Caki2 (cell line): ENCODE measurements at places on chromosomes 7 and 10. TPM values are rescaled to one million over a fixed set of nuclear protein-coding genes. Genes with fewer than 3 reads are reported as not detected.
A peak's percentile ranks its signal among the peaks of the same experiment; 100 is the strongest.

GRCh38 chr10:4647109-4647785 is 178.8 kb upstream of the AKR1E2 start:
- no peak for DNase-seq

DNA sequence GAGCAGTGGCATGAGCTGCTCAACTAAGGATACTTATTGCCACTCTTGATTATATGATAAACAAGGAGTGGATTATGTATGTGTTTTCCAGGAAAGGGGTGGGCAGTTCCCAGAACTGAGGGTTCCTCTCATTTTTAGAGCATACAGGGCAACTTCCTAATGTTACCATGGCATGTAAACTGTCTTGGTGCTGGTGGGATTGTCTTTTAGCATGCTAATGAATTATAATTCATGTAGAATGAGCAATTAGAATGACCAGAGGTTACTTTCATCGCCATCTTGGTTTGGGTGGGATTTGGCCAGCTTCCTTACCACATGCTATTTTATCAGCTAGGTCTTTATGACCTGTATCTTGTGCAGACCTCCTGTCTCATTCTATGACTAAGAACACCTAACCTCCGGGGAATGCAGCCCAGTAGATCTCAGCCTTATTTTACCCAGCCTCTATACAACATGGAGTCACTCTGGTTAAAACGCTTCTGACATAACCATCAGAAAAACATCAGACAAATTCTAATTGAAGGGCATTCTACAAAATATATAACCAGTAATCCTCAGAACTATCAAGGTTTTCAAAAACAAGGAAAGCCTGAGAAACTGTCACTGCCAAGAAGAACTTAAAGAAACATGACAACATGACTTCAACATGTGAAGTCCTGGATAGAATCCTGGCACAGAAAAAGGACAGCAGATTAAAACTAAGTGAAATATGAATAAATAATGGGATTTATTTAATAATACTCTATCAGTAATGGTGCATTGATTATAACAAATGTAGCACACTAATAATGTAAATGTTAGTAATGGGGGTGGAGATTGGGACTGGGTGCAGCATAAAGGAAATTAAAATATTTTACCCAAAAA is 365.0 kb downstream of the SEMA3D start:
- DNase-seq, result no peak

GRCh38 chr10:113221756-113222168 is 271.7 kb downstream of the TCF7L2 start:
- no peak for DNase-seq

- DNase-seq, result peak; percentile 38
Measured at GRCh38 chr7:8436965-8437364, 3.6 kb downstream of the NXPH1 start.

- no peak for DNase-seq
Measured at GRCh38 chr10:13925971-13926780, 339.4 kb downstream of the PRPF18 start.

DNA sequence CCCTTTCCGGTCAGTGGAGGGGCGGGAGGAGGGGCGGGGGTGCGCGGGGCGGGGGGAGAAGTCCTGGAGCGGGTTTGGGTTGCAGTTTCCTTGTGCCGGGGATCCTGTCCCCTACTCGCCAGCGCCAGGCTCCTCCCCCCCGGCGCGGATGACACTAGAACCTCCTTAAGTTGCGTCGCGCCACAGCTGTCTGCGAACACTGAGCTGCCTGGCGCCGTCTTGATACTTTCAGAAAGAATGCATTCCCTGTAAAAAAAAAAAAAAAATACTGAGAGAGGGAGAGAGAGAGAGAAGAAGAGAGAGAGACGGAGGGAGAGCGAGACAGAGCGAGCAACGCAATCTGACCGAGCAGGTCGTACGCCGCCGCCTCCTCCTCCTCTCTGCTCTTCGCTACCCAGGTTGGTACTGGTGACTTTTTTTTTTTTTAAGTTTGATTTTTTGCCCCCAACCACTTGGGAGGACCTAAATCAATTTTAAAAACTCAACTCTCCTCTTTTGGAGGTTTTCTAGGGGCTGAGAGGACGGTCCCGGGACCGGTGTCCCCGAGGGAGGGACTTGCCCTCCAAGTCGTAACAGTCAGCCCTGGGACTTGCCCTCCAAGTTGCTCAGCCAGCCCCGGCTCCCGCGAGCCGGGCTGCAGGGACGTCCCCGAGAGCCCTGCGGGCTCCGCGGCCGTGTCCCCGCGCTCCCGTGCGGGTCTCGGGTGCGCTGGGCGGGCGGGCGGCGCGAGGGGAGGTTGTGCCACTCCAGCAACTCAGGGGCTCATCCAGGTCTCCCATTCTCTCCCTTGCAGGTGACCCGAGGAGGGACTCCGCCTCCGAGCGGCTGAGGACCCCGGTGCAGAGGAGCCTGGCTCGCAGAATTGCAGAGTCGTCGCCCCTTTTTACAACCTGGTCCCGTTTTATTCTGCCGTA is at the start of gene GATA3:
TSS of gene GATA3 (plus strand) at position 195 of the 914 bp plus-strand sequence. CDS start 968 bp downstream, outside the sequence.
- peak; percentile 87 for DNase-seq

DNA sequence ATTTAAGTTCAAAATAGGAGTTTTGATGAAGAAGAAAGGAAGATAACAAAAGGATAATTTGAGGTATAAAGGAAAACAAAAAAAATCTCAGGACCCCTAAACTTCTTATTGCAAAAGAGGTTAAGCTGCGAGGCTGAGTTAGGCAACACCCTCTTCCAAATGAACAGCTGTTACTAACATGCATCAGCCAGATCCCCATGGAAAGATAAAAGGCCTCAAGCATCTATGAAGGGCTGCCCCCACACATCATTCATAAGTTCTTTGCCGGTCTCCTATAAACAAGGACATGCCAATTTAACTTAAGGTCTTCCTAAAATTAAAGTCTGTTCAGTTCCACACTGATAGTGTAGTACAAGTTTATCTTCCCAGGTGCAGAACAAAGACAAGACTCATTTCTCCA is 75.8 kb upstream of the IMMP2L start:
- DNase-seq, result no peak

TET1 gene
- total RNA-seq, result 0.14 and 0.37 TPM in 2 replicates

GRCh38 chr10:125187238-125188194 is 27.2 kb upstream of the CTBP2 start:
- no peak for DNase-seq

DNA sequence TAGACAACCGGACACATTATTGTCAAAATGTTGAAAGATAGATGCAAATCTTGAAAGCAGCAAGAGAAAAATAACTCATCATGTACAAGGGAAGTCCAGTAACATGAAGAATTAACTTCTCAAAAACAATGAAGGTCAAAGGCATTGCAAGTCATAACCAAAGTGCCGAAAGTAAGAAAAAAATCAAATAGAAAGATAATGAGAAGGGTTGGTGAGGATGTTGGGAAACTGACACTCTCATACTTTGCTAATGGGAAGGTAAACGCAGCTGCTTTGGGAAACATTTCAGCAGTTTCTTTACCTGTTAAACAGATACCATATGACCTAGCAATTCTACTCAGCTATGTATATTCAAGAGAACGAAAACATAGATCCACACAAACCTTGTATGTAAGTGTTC is 303.0 kb downstream of the ARL4A start:
- no peak for DNase-seq

DNA sequence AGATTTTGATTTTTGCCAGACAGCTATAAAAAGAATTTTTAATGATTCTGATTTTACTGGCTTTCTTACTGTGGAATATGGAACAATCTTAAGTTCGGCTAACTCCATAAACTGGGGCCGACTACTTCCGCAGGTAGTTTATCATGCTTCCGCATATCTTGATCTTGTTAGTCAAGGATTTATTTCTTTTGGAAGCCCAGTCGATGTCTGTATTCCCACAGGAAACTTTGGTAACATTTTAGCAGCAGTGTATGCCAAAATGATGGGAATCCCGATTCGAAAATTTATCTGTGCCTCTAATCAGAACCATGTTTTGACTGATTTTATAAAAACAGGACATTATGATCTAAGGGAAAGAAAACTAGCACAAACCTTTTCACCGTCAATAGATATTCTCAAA is 8.1 kb downstream of the THNSL1 start:
- DNase-seq, result no peak

GRCh38 chr7:157550300-157551275 is 213.8 kb downstream of the DNAJB6 start:
- no peak for DNase-seq

GRCh38 chr7:55189146-55189766 is 170.4 kb downstream of the EGFR start:
- no peak for DNase-seq

DNA sequence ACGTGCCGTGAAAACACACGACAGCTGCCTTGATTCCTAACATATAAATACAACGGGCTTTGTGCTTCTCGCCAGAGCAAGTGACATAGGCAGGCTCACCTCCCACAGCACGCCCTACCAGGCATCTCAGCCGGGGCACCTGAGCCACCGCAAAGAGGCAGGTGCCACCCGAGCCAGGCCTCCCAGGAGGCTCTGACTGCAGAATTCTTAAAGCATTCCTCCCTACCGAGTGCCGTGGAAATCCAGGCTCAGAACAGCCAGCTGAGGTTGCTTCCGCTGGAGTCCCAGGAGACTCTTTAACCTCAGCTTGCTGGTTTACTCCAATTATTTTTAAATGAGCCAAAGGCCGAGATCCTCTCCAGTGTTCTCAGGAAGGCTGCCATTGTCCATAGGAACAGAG is 206.5 kb downstream of the USP6NL start:
- no peak for DNase-seq

CEP55 gene
- total RNA-seq, result 44.4 and 58.9 TPM in 2 replicates

DNA sequence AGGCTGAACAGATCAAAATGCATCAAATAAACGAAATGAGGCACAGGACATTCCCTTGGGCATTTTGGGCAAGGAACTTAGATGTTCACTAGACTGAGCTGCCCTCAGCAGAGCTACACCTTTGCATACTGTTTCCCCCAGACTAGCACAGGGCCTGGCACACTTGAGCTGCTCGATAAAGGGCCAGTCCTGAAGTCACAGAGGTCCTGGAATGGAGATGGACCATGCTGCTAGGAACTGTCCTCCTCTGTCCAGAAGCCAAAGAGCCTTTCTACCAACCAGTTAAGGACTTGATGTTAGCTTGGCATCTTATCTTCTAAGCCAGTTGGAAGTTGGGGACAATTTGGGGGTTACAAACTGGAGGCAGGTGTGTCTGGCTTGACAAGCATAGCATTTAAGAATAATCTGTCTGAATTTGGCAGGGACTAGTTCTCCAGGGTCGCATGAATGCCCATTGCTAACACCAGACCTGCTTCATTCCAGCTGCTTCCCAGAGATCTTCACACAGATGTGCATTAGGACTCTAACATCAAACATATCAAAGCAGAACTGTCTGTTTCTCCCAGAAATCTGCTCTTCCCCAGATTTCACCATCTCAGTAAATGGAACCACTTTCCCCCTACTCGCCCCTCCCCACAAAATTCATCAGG is 152.2 kb upstream of the PDE1C start:
- no peak for DNase-seq

GRCh38 chr7:91929463-91929862 is 11.2 kb upstream of the AKAP9 start:
- no peak for DNase-seq

GRCh38 chr10:71638822-71639719 is 80.5 kb downstream of the C10orf105 start:
- no peak for DNase-seq

- no peak for DNase-seq
Measured at GRCh38 chr7:2903682-2904162, 59.6 kb upstream of the GNA12 start.

DNA sequence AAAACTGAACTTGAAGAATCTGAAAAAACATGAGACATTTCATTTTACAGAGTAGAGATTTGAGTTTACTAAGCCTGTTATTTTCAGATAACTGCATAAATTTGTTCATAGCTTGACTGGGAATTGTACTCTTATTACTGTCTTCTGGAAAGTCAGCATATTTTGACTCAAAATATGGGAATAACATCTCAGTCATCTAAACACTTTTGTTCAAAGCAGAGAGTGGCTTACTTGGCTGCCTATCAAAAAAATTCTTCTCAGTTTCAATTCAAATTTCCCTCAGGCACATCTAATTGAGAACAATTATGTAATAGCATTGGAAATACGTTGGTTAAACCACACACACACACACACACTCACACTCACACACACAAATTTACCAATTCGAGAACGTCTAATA is 384.6 kb downstream of the ARL4A start:
- DNase-seq, result no peak

GRCh38 chr10:110129490-110129889 is 77.9 kb upstream of the MXI1 start:
- DNase-seq, result no peak

- DNase-seq, result peak; percentile 93
Measured at GRCh38 chr10:24465891-24466818, 257.2 kb downstream of the KIAA1217 start.

DNA sequence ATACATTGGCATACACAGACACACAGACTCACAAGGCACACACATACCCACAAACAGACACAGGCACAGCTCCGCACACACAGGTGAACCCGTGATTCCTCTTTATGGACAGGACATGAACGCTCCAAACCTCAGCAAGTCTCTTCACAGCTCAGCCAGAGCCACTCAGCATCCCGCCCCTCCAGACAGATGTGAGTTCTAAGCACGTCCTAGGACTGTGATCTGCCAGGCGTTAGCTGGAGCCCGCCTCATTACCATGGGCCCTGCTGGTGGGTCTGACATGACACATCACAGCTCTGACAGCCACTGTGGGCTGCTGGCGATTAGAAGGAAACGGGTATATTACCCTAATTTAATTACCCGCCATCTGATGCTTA is 176.7 kb upstream of the PPP2R2D start:
- DNase-seq, result no peak

EPDR1 gene
- 250 and 305 TPM in 2 replicates for total RNA-seq

DNA sequence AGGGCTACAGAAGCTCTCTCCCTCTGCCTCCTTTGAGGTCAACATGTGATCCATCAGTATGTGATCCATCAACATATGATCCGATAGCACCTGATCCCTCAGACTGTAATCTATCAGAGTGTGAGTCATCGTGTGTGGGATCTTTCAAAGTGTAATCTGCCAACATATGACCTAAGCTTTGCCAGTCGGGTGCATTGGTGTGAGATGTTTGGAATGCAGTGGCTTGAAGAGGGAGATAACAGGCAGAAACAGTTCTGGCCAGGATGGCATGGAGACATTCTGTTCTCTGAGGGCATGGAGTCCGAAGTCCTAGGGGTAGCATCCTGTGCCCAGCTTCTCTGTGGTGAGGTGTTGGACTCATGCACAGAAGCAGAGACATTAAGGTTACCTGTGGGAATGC is 217.7 kb upstream of the ETV1 start:
- no peak for DNase-seq

DNA sequence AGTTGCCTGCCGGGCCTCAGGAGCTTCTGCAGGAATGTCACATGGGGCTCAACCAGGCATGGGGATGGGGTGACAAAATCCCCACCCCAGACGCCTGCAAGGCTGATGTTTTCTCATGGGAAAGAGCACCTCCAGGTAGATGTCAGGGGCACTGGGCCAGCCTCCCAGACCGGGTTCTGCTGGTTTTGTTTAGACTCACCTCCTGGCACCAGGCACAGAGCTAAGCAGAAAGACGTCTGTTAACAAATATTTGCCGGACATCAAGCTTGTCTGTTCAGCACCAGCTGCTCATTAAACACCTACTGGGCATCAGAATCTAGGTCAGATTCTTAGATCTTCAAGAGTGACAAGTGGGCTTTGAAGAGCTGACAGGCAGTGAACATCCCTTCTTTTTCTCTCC is 34.9 kb upstream of the TCERG1L start:
- DNase-seq, result no peak

C7orf33 gene
- total RNA-seq, result not detected in 2 replicates

- DNase-seq, result peak; percentile 21
Measured at GRCh38 chr7:149716007-149716931, 57.1 kb downstream of the ZNF467 start.

GRCh38 chr10:77926566-77927401 is at the start of gene DLG5:
TSS of gene DLG5 (minus strand) at chr10:77926755. CDS start at chr10:77926520, 235 bp downstream.
- DNase-seq, result peak; percentile 52

PDE1C gene
- 0.17 and 10.2 TPM in 2 replicates for total RNA-seq

RPP30 gene
- total RNA-seq, result 48.2 and 71.4 TPM in 2 replicates

GRCh38 chr10:32054094-32054493 is 2.1 kb downstream of the KIF5B start:
- DNase-seq, result peak; percentile 20

TMEM236 gene
- 0.14 TPM in 1 of 2 replicates, not detected in the other for total RNA-seq
